ENCODE measurements at places on chromosomes 16 and 17. TPM values are rescaled to one million over a fixed set of nuclear protein-coding genes. Genes with fewer than 3 reads are reported as not detected.

The RAMP2 gene
- total RNA-seq: 0.65 TPM

The MRC2 gene
- 35.6 TPM for total RNA-seq

The CD300LD gene
- total RNA-seq: not detected

The DLX3 gene
- total RNA-seq: 0.10 TPM

The SLC7A5 gene
- total RNA-seq: 947 TPM

The G6PC1 gene
- not detected for total RNA-seq

The ZNF624 gene
- total RNA-seq: 2.7 TPM

The RCVRN gene
- total RNA-seq: not detected

The GID4 gene
- 13.5 TPM for total RNA-seq

The TERB1 gene
- total RNA-seq: not detected

The EVI2B gene
- 0.10 TPM for total RNA-seq

The RGS11 gene
- total RNA-seq: 2.7 TPM

The CTRB1 gene
- not detected for total RNA-seq

The TSPAN10 gene
- 5.2 TPM for total RNA-seq

The LIG3 gene
- 16.5 TPM for total RNA-seq

The NKD1 gene
- 0.54 TPM for total RNA-seq

The QPRT gene
- total RNA-seq: 1.0 TPM

The SCARF1 gene
- 0.22 TPM for total RNA-seq

The SECTM1 gene
- 1.6 TPM for total RNA-seq

The OR1A1 gene
- not detected for total RNA-seq

The MRPL27 gene
- 139 TPM for total RNA-seq

The SLC13A2 gene
- 0.10 TPM for total RNA-seq

The OR1A2 gene
- not detected for total RNA-seq

The KRTAP4-1 gene
- total RNA-seq: 0.25 TPM

The SYT17 gene
- 9.8 TPM for total RNA-seq

The SLC25A19 gene
- total RNA-seq: 18.2 TPM

The PIGQ gene
- 33.0 TPM for total RNA-seq

The SCGB1C2 gene
- total RNA-seq: not detected

The HBA1 gene
- total RNA-seq: 0.80 TPM

The CDK10 gene
- 50.5 TPM for total RNA-seq

The KRT14 gene
- total RNA-seq: not detected

The CSH1 gene
- total RNA-seq: not detected

The NTN1 gene
- total RNA-seq: 0.42 TPM

The RABEP1 gene
- 47.0 TPM for total RNA-seq

The SLC16A11 gene
- not detected for total RNA-seq

The RHOT2 gene
- total RNA-seq: 84.1 TPM

The ADGRG3 gene
- 0.53 TPM for total RNA-seq

The MMD gene
- 21.7 TPM for total RNA-seq

The BRD7 gene
- 62.7 TPM for total RNA-seq

The GAS2L2 gene
- total RNA-seq: 0.08 TPM

The CNGB1 gene
- 0.07 TPM for total RNA-seq

The MYH2 gene
- total RNA-seq: not detected

The ADAM11 gene
- total RNA-seq: 2.4 TPM

The RPRML gene
- total RNA-seq: 0.84 TPM

The ORMDL3 gene
- total RNA-seq: 33.9 TPM

The NPIPA8 gene
- 0.31 TPM for total RNA-seq

The CX3CL1 gene
- 0.17 TPM for total RNA-seq

The SSTR5 gene
- 0.25 TPM for total RNA-seq

The TBC1D3C gene
- total RNA-seq: not detected

The ASB16 gene
- not detected for total RNA-seq

The C16orf78 gene
- total RNA-seq: not detected

Data from A549 treated with RU486 at 1 μM for 4 hours (cell line).